Eye (tissue), 1 donor: ENCODE measurements at places on chromosomes 12 and 14.
A peak's percentile ranks its signal among the peaks of the same experiment; 100 is the strongest.

GRCh38 chr12:92628476-92628875 lies 74.3 kb upstream of the PLEKHG7 start:
- DNase-seq = no peak

GRCh38 chr12:105467710-105468366 lies 137.3 kb downstream of the C12orf75 start:
- no peak for DNase-seq

- DNase-seq = no peak
Measured at GRCh38 chr12:92914170-92914569, 14.9 kb downstream of the EEA1 start.

GRCh38 chr14:29851397-29851796 lies 76.2 kb downstream of the PRKD1 start:
- DNase-seq = no peak

GRCh38 chr14:59582161-59582560 lies 5.5 kb upstream of the CCDC175 start:
- no peak for DNase-seq

GRCh38 chr14:89427426-89428172 lies 10.6 kb upstream of the FOXN3 start:
- DNase-seq = peak; percentile 52

GRCh38 chr12:31219521-31219920 lies 106.4 kb downstream of the SINHCAF start:
- no peak for DNase-seq

DNA sequence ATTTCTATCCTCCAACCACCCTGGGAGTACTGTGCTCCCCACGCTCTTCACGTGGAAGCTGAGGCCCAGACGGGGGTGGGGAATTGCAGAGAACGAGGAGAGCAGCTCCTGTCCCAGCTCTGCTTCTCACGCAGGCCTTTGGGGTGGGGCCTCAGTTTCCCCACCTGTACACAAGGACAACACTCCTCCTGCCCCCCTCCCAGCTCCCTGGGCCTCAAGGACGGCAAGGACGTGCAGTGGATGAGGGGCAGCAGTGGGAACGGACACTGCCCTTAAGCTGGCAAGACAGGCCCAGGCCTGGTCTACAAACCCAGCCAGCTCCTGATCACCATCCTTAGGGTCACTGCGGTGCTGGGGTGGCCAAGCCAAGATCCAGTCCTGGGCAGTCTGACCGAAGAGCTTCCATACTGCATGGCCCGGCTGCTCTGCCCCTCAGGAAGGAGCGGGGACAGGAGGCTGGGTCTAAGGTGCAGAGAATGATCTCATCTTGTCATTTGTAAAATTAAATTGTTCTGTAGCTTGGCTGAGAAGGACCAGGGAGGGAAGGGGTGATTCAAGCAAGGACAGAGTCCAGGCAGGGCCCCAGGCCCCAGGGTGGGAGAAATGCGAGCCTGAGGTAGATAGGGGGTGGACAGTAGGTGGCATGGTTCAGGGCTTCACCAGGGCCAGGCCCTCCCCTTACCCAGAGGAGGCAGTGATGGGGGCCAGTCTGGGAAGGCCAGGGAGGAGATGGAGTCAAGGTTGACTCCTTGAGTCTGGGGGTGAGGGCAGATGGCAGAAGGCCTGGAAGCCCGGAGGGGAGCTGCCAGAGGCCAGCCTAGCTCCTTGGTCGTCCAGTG lies 1.3 kb upstream of the CLBA1 start:
- no peak for DNase-seq

DNA sequence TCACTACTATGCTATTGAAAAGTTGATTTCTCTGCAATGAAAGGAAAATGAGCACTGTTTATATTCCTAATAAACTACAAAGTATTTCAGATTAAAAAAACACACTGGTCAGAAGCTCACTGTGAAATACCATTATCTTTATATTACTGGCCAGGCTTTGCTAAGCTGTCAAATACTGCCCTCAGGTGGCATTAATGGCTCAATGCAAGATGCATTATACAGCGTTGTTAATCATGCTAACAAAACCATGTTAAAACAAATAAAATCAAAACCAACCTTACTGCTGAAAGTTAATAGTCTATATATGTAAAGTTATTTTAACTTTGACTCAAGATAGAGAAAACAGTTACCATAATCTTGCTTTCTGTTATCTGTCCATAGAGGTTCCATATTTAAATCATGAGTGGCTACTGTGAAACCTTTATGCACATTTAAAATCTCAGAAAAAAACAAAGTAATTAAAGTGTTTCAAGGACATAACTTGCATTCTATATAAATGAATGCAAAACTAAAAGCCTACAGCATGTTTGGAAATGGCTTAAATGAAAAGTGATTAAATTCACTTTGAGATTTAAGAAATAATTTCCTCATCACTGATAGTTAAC lies 121.7 kb downstream of the RALGAPA1 start:
- peak; percentile 78 for DNase-seq

GRCh38 chr12:93009533-93009932 lies 80.4 kb upstream of the EEA1 start:
- DNase-seq = no peak

GRCh38 chr12:130992979-130993538 lies 39.4 kb downstream of the ADGRD1 start:
- no peak for DNase-seq

GRCh38 chr14:59395672-59396071 lies 69.5 kb downstream of the GPR135 start:
- DNase-seq = no peak

DNA sequence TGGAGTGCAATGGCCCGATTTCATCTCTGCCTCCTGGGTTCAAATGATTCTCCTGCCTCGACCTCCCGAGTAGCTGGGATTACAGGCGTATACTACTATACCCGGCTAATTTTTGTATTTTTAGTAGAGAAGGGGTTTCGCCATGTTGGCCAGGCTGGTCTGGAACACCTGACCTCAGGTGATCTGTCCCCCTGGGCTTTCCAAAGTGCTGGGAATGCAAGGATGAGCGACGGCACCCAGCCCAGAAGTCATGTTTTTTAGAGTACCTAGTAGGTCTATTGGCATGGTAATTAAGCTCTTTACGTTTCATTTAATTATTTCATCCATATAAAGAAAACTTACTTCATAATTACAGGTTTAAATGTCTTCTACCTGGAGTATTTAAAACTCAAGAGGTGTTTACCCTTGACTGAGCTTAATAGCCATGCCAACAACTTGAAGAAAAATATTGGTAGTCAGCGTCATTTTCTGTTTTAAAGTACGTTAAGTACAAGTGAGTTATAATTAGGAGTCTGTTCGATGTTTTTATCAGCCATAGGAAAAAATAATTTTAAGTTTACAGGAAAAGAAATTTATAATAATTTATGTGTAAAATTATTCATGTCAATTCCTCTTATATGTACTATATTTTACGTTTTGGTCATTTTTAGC lies 4.0 kb downstream of the TMPO start:
- DNase-seq = no peak

DNA sequence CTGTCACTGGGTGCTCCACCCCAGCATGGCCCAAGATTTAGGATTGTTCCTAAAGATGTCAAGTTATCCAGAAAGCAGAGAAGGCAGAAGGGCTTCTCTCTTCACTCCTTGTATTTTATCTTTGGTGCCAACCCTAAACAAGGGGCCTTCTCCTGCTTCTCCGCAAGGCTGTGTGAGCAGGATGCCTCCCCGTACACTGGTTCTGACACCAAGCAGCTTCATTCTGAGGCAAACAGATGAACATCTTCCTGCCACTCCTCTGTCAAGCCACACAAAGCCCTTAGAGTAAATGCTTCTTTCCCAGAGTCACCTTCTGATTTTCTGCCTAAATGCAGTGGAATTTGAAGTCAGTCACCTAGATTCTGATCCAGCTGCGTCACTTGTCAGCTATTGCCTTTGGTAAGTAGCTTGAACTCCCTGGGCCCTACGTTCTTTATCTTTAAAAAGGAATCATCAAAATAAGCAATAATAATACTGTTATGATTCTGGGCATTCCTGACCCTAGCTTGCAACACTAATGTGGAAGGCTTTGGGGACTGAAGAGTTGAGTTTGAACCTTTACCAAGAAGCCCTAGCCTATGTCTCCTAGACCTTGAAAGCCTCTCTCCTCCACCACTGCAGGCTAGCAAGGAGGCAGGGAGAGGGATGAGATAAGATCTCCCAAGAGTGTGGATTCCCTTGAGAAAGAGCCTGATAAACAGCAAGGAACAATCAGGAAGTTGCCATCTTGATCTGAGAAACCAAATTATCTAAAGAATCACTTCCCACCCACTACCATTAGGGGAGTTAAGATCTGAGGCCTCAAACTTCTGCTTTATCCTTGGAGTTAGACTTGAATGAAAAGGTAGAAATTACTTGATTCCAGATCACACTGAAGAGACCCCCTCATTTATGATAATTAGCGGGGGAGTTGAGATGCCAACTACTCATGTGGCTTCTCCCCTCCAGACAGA lies 5.7 kb downstream of the KRT73 start:
- DNase-seq = no peak

DNA sequence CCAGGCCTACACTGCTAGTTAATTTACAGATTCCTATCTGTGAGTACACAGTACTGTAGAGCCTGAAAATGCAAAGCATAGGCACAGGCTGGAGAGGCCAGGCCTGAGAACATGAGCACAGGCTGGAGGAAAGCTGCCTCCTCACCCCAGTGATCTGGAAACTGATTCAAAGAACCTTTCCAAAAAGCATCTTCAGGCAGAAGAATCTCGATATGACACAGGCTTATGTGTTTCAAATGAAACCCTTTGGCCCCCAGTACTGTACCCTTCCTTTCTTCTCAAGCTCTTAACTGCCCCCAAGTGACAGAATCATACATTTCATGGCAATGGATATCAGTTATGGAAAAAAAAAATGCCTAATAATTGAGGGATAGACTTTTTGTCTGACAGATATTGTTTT lies 122.0 kb downstream of the KCNC2 start:
- DNase-seq = no peak
